Endothelial cell of umbilical vein (primary cell): ENCODE measurements at places on chromosomes 12 and 14.
A peak's percentile ranks its signal among the peaks of the same experiment; 100 is the strongest.

- no peak for DNase-seq
Observed at GRCh38 chr14:20306079-20306423, 300 bp upstream of the TTC5 start.

DNA sequence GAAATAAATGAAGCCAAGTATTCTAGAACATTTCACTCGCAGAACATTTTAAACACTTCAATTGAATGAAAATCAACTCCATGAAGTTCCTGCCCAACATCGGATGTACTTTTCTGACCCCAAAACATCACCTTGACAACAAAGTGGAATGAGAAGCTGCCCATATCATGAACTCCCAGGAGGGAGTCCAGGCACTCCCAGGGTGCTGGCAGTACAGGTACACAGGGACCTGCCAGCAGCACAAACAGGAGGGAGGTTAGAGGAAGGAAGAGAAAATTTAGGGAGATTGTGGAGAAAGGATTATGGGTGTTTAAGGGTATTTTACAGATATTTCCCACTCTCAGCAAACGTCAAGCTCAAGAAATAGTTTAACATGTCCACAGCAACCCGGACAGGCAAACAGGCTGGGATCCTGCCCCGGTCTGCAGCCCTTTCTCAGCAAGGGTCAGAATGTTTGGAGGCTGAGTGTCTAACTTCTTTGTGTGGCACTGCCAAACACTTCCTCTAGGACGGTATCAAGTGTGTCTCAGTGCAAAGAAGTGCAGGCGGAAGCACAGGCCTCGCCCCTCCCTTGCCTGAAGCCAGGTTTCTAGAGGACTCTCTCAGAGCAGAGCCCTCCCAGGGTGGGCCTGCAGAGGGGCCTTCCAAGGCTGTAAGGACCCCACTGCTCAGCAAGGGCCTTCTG is 72.2 kb downstream of the SETD3 start:
- no peak for DNase-seq

DNA sequence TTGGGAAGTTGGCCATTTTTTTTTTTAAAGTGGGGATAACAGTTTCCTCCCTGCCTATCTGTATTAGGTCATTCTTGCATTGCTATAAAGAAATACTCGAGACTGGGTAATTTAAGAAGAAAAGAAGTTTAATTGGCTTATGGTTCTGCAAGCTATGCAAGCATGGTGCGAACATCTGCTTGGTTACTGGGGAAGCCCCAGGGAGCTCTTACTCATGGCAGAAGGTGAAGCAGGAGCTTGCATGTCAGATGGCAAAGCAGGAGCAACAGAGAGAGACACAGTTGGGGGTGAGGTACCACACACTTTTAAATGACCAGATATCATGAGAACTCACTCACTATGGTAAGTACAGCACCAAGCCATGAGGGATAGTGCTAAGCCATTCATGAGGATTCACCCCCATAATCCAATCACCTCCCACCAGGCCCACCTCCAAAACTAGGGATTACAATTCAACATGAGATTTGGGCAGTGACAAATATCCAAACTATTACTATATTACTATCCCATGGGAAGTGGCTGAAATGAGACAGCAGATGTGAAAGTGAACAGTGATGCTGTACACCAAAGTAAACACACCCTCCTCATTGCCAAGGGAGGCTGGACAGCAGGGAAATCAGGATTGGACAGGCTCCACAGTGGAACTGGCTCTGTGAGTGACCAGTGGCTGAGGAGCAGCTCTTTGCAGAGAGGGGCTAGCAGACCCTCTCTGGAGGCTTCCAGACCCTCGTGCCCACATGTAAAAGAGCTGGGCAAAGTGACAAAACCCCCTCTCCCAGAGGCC is 40.5 kb downstream of the CRACR2A start:
- DNase-seq, result no peak

DNA sequence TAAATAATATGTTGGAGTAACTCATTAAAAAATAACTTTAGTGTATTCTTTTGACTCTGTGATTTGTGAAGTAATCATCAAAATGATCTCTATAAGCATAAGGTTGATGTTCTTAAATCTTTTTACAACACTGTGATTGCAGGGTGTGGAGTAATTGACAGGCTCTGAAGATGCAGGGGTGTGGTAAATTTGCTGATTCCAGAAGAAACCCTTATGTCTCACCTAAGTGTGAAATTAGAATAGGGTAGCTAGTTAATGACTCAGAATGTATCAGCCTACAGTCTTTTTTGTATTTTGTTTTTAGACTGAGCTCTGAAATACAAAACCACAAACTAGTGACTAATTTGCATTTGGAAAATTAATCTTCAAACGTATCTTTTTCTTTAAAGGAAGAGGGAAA is 5.9 kb downstream of the PRPF39 start:
- DNase-seq, result no peak

DNA sequence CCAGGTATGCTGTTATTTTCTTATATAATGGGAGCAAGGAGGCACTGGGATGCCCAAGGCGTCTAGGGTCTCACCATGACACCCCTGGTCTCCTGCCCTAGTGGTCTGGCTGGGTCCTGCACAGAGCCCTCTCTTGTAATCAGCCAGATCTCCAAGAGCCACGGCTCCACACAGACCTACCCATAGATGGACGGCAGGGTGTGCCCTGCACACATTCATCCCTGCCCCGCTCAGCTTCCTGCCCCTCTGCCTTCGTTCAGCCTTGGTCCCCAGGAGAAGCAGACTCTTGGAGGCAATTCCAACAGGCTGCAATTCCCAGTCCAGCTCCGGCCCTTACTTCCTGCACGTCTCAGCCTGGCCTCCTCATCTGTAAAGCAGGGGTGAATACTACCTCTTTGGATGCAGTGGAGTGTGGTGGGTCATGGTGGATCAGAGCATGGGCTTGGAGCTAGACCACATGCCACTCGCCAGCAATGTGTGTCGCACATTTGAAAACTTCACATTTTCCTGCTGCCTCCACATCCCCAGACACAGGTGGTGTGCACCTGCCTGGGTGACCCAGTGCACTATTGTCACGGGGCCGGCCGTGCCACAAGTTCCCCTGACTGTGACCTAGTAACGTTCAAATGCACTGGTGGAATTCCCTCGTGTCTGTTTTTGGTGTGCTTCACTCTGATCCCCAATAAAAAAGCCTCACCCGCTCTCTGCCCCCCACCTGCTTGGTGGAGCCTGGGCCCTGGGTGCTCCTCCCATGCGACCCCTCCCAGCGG is 171.1 kb upstream of the PRMT8 start:
- no peak for DNase-seq

DNA sequence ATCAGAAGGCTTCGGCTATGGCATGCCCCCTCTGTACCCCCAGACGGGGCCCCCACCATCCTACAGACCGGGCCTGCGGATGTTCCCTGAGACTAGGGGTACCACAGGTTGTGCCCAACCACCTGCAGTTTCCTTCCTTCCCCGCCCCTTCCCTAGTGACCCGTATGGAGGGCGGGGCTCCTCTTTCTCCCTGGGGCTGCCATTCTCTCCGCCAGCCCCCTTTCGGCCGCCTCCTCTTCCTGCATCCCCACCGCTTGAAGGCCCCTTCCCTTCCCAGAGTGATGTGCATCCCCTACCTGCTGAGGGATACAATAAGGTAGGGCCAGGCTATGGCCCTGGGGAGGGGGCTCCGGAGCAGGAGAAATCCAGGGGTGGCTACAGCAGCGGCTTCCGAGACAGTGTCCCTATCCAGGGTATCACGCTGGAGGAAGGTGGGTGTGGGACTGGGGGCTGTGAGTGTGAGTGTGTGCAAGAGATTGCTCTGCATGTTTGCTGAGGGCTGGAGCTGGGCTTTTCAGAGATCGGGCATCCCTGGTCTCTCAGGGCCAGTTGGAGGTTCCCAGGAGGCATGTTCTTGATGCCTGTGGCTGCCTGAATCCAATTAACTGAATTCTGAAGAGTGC is 8.6 kb downstream of the NFATC4 start:
- no peak for DNase-seq

- DNase-seq, result no peak
Observed at GRCh38 chr12:94109160-94109559, 39.2 kb upstream of the PLXNC1 start.

GRCh38 chr12:109330282-109331230 is 17.1 kb upstream of the MYO1H start:
- DNase-seq, result no peak

DNA sequence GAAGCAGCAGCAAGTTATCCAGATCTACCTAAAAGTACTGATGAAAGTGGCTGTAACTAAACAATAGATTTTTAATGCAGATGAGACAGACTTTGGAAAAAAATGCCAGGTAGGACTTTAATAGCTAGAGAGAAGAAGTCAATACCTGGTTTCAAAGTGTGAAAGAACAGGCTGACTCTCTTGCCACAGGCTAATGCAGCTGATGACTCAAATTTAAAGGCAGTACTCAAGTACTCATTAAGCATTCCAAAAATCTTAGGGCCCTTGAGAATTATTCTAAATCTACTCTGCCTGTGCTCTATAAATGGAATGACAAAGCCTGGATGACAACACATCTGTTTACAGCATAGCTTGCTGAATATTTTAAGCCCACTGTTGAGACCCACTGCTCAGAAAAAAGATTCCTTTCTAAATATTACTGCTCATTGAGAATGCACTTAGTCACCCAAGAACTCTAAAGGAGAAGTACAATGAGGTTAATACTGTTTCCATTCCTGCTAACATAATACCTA is 68.6 kb upstream of the SYT1 start:
- no peak for DNase-seq

DNA sequence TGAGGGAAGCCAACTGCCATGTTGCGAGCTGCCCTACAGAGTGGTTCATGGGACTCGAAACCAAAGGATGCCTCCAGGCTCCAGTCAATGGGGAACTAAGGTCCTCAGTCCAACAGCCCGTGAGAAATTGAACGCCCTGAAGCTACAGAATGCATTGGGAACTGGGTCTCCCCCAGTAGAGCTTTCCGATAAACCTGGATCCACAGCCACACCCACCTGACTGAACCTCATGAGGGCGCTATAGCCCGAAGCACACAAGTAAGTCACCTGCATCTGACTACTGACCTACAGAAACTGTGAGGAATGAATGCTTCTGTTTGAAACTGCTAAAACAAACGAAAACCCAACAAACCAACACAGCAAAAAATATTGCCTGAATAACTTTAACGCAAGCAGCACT is 1297.7 kb downstream of the AACS start:
- DNase-seq, result no peak

DNA sequence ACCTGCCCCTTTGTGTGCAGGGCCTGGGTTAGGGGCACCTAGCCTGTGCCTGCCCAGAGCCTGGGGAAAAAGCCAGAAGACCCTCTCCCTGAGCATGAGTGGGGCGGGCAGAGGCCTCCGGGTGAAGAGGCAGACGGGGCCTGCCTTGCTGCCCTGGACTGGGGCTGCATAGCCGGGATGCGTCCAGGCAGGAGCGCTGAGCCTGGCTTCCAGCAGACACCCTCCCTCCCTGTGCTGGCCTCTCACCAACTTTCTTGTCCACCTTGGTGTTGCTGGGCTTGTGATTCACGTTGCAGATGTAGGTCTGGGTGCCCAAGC is 216.1 kb downstream of the TMEM121 start:
- DNase-seq, result no peak

DNA sequence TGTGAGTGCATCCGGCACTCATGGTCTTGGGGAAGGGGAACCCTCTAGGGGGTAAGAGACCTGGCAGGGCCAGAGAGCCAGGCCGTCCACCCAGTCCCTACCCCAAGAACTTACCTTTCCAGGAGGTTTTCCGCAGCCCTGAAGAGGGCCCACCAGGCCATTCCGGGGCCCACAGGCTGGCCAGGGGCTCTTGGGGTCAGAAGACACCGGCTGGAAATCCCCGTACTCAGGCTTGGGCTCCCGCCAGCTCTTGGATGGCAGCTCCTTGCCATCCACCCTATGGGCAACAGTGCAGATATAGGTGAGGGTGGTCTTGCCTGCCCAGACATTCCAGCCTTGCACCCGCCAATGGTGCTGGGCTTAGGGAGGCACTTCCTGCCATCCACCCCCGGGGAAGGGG is 34.6 kb downstream of the NCKAP5L start:
- DNase-seq, result no peak

GRCh38 chr12:40561395-40561966 is 130.8 kb upstream of the CNTN1 start:
- no peak for DNase-seq

GRCh38 chr12:65808580-65808979 is 15.7 kb upstream of the HMGA2 start:
- no peak for DNase-seq

DNA sequence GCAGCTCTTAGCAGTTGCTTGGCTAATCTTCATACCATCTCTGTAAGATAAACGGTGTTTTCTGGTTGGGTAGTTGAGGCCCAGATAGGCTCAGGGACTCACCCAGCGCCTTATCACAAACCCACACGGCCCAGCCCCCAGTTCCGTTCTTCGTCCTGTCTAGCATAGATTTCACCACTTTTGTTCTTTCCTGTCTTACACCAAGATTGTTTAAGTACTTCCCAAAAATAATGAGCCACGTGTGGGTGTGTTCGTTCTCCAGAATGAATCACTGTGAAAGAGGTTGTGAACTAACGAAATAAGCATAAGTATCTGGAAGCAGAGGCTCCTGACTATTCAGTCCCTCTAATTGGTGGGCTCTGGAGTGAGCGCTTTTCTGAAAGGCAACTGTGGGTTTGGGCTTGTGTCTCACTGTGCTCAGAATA is 21.4 kb downstream of the ACVR1B start:
- DNase-seq, result peak; percentile 97

DNA sequence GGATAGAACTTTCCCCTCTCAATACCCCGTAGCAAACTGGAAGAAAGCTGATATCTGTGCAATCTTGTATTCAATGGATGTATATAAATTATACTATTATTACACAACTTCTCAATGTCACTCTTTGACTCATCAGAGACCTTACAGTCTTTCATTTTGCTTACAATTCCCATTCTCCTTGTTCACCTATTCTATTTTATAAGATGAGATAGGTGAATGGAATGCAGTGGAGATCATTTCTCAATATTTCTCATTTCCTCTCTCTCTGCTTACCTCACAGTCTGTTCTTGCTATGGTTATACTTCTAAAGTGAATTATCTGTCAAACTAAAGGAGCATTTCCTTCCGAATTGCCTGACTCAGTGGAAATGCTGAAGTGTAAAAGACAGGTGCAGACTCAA is 14.9 kb downstream of the FOXA1 start:
- no peak for DNase-seq

- DNase-seq, result peak; percentile 9
Observed at GRCh38 chr14:93073358-93073707, 42.4 kb downstream of the ITPK1 start.

DNA sequence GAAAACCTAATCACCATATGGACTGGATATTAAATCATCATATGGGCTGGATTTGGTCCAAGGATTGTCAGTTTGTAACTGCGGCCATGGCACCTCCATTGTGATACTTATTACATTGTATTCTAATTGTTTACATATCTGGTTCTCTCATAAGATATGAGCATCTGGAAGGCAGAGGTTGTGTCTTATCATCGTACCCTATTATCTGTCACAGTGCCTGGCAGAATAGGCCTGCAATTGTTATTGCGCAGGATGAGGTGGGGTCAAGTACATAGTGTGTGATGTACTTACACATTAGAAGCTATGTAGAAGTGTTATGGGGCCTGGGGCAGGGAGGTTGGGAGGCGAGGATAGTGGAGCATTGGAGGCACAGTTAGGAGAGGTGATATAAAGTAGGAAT is 4.7 kb downstream of the IFT43 start:
- no peak for DNase-seq
